Endothelial cell of umbilical vein (primary cell): ENCODE measurements at places on chromosomes 1 and 21. TPM values are rescaled to one million over a fixed set of nuclear protein-coding genes. Genes with fewer than 3 reads are reported as not detected.

KCNN3 gene
- polyA plus RNA-seq = 0.41 and 0.91 TPM in 2 replicates

SPATA17 gene
- not detected in 2 replicates for polyA plus RNA-seq

BCAR3 gene
- polyA plus RNA-seq = 15.6 and 17.5 TPM in 2 replicates

BTBD8 gene
- polyA plus RNA-seq = 0.24 and 0.36 TPM in 2 replicates

BTG2 gene
- polyA plus RNA-seq = 35.6 and 59.0 TPM in 2 replicates

MATN1 gene
- 0.13 and 0.36 TPM in 2 replicates for polyA plus RNA-seq

VTCN1 gene
- polyA plus RNA-seq = not detected in 2 replicates

PYHIN1 gene
- not detected in 2 replicates for polyA plus RNA-seq

ECE1 gene
- polyA plus RNA-seq = 437 and 521 TPM in 2 replicates

ALX3 gene
- polyA plus RNA-seq = not detected in 2 replicates
